ENCODE measurements at places on chromosomes 5 and 9. TPM values are rescaled to one million over a fixed set of nuclear protein-coding genes. Genes with fewer than 3 reads are reported as not detected.

Gene PRR16
- total RNA-seq = not detected

Gene NLN
- 7.6 TPM for total RNA-seq

Gene CTXN3
- not detected for total RNA-seq

DNA sequence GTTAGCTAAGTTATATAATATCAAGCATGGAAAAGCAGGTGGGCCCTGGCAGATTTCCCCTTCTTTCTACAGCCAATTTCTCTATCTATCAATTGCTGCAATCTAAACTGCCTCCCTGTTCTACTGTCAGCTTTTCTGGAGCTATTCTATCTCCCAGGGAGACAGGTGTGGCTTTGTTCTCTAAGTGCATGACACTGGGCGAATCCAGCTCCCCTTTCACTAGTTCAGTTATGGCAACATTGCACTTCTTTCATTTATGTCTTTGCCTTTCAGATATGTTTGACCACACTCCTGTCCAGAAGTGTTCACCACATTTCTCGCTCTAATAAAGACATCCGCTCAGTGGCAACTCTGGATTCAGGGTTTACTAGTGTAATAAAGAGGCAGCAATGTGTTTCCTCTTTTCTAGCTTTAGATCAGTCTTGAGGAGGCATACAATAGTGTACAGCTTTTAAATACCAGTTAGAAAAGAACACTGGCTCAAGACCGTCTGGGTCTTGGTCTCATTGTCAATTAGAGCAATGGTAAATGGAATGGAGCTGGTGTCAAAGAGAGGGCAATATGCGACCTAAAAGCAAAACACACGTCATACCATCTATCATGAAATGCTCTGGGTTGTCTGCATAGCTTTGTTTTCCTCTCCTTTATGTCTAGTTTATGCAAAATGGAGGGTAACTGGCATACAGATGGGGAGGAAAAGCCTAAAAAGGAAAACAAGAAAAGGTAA is 197.0 kb downstream of the SLF1 start:
- H3K4me3 ChIP-seq = no peak overlapping the region
- no peaks in the 10 kb centered on the region for H3K36me3 ChIP-seq
- DNase-seq = no peak
- H3K27me3 ChIP-seq = peaks cover 7% of the 10 kb centered on the region

DNA sequence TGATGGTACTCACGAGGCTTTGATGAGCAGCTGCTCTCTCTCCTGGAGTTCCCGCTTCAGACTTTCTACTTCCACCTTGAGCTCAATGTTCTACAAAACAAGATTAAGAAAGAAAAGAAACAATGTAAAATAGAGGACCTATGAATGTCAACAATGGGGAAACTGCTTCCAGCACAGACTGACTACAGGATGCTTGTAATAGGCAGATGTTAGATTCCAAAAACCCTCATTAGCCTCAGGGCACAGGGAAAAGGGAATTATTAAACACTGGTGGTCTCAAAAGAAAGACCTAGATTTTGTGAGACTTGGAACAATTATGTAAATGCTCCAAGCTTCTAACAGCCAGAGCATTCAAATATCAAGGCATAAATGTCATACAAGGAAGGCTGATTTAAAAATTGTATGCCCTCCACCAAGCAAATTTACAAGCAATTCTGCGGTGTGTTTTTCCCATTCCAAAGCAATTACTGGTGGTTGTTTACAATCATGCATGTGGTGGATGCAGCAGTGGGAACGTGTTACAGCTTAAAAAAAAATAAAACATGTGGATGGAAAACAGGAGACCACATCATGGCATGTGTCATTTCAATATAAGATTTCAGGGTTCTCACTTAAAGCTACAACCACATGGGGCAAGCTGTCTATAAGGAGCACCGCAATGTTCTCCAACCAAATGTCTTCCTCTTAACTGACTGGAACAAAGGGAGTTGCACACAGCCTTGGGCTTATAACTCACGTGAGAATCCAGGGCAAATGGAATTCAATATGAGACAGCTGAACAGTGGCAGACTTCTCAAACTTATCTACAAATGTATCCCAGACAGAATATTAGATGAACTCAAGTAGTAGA is 34.0 kb downstream of the CDK5RAP2 start:
- H3K36me3 ChIP-seq = peaks cover 59% of the 10 kb centered on the region
- no peak for DNase-seq
- H3K4me3 ChIP-seq = no peak overlapping the region

DNA sequence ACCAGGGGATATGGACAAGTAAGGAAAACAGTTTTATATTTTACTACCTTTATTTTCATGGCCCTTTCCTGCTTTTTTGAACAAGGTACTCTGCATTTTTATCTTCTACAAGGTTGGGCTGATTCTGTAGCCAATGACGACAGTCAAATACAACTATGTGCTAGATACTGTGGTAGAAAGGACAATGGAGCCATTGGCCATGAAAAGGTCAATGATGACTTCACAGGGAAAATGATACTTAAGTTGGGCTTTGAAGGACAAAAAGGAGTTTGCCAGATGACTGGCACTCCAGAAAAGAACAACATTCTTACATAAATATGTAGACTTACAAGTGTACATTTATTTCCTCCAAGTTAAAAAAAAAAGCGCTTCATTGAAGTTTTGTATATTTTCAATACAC is 663 bp downstream of the INSL6 start:
- H3K27ac ChIP-seq = no peak overlapping the region
- H3K27me3 ChIP-seq = no peaks in the 10 kb centered on the region
- H3K36me3 ChIP-seq = no peaks in the 10 kb centered on the region
- peaks cover 19% of the 10 kb centered on the region for H3K4me1 ChIP-seq
- H3K4me3 ChIP-seq = no peak overlapping the region

GRCh38 chr5:142388696-142389095 is 63.9 kb upstream of the SPRY4 start:
- no peak overlapping the region for H3K4me3 ChIP-seq
- peaks cover 6% of the 10 kb centered on the region for H3K4me1 ChIP-seq
- no peak for DNase-seq
- no peak overlapping the region for H3K27ac ChIP-seq
- H3K27me3 ChIP-seq = peaks cover 2% of the 10 kb centered on the region
- H3K36me3 ChIP-seq = no peaks in the 10 kb centered on the region

DNA sequence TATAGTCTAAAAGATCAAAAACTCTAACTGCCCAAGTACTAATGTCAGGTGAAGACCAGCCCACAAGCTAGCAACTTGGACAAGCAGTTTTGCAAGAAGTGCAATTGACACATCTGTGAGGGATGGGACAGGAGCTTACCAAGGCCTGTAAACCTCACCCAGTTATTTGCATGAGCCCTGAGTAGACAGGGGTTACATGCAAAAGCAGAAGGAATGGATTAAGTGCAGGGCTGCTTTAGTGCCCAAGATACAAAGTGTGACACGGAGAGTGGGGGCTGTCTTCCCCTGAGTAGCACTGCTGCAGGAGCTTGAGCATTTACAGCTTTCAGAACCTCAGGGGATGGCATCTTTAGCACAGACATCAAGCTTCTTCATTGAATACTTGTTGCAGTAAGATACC is 286.7 kb downstream of the ELAVL2 start:
- no peak for DNase-seq
- H3K36me3 ChIP-seq = no peaks in the 10 kb centered on the region
- H3K4me3 ChIP-seq = no peak overlapping the region
- H3K27ac ChIP-seq = no peak overlapping the region
- H3K27me3 ChIP-seq = peaks cover 13% of the 10 kb centered on the region

DNA sequence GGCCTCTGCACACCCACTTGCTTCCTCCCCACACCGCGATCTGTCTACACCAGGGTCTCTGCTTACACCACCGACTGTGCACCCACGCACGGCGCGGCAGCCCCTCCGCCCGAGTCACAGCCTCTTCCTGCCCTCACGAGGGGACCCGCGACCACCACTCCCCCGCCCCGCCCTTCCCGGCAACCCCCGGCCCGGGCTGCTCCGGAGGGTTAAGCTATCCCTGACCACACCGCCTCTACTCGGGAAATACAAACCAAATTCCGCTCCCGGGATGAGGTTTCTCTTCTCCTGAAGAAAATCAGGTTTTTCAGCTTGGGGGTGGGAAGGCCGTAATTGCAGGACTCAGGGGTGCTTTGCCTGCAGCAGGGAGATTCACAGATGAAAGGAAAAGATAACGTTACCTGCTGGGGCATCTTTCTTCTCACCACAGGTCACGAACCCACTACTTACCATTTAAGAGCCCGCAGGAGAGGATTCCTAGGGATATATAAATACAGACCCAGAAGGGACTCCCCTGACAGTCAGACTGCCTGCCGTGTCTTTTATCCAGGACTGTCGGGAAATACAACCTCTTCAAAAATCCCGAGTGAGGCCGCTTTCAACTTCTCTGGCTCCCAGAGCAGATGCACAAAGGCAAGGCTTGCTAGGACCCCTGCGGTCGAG is 63.5 kb downstream of the ROR2 start:
- H3K4me3 ChIP-seq = no peak overlapping the region
- DNase-seq = no peak
- H3K27me3 ChIP-seq = peaks cover 31% of the 10 kb centered on the region
- H3K36me3 ChIP-seq = no peaks in the 10 kb centered on the region
- H3K27ac ChIP-seq = no peak overlapping the region
- peaks cover 3% of the 10 kb centered on the region for H3K4me1 ChIP-seq

GRCh38 chr9:9846557-9846956 is 766.2 kb downstream of the PTPRD start:
- H3K27me3 ChIP-seq = no peaks in the 10 kb centered on the region
- H3K4me1 ChIP-seq = peaks cover 2% of the 10 kb centered on the region
- no peak for DNase-seq

DNA sequence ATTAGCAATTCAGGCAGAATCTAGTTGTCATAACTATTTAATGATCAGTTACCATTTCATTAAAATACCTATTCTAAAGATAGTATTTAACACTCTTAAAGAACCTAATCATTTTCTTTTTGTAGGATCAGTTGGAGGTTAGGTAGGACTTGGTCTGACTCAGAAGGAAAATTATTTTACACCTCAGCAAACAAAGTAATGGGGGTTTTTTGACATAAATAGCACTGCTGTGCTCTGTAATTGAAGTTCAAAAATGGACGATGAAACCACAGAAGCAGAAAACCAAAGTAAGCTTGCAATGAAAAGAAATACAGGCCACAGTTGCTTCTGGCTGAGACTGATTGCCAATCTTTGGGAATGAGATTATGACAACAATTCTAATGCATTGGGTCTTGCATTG is 187.0 kb upstream of the TRPM3 start:
- H3K4me1 ChIP-seq = no peaks in the 10 kb centered on the region
- no peak overlapping the region for H3K27ac ChIP-seq
- H3K4me3 ChIP-seq = no peak overlapping the region
- DNase-seq = no peak
- H3K36me3 ChIP-seq = no peaks in the 10 kb centered on the region

- peaks cover 4% of the 10 kb centered on the region for H3K4me1 ChIP-seq
- no peak overlapping the region for H3K27ac ChIP-seq
- no peak for DNase-seq
- peaks cover 6% of the 10 kb centered on the region for H3K27me3 ChIP-seq
- H3K4me3 ChIP-seq = no peak overlapping the region
Observed at GRCh38 chr9:91789941-91790340, 160.1 kb downstream of the ROR2 start.

DNA sequence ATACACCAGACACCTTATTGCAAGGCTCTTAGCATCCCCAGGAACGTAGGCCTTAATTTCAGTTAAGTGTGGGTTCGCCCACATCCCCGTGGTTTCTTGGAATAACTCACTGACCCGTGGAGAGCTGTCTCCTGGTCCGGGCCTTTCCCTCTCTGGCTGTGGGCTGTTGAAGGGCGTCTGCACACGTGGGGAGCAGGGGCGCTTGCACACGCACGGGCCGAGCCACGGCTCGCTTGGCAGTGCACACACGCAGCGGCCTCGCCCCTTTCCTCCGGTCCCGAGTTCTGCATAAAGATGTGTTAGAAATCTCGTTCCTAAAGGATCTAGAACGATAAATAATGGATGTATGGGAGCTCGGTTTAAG is 141.9 kb downstream of the PBX3 start:
- H3K36me3 ChIP-seq = no peaks in the 10 kb centered on the region
- peaks cover 9% of the 10 kb centered on the region for H3K4me1 ChIP-seq
- no peak for DNase-seq
- no peak overlapping the region for H3K27ac ChIP-seq
- H3K27me3 ChIP-seq = peaks cover 32% of the 10 kb centered on the region
- H3K4me3 ChIP-seq = no peak overlapping the region

DNA sequence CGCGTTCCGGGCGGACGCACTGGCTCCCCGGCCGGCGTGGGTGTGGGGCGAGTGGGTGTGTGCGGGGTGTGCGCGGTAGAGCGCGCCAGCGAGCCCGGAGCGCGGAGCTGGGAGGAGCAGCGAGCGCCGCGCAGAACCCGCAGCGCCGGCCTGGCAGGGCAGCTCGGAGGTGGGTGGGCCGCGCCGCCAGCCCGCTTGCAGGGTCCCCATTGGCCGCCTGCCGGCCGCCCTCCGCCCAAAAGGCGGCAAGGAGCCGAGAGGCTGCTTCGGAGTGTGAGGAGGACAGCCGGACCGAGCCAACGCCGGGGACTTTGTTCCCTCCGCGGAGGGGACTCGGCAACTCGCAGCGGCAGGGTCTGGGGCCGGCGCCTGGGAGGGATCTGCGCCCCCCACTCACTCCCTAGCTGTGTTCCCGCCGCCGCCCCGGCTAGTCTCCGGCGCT is at the start of gene DAPK1:
Gene DAPK1, plus strand, starts transcription at position 264 of the 442 bp plus-strand sequence. CDS start 1,211 bp downstream, outside the sequence.
- H3K36me3 ChIP-seq = no peaks in the 10 kb centered on the region
- H3K4me1 ChIP-seq = peaks cover 10% of the 10 kb centered on the region
- H3K27ac ChIP-seq = no peak within 1 kb of the TSS
- peaks cover 44% of the 10 kb centered on the region for H3K27me3 ChIP-seq
- peak within 1 kb of the TSS; percentile 49 for H3K4me3 ChIP-seq
- no peak for DNase-seq

- H3K27me3 ChIP-seq = no peaks in the 10 kb centered on the region
- no peaks in the 10 kb centered on the region for H3K4me1 ChIP-seq
- no peak for DNase-seq
- H3K36me3 ChIP-seq = no peaks in the 10 kb centered on the region
Observed at GRCh38 chr5:4023753-4024335, 428.2 kb downstream of the IRX1 start.

GRCh38 chr5:144032375-144032774 is 138.1 kb downstream of the YIPF5 start:
- H3K27ac ChIP-seq = no peak overlapping the region
- H3K36me3 ChIP-seq = no peaks in the 10 kb centered on the region
- H3K27me3 ChIP-seq = peaks cover 6% of the 10 kb centered on the region
- no peaks in the 10 kb centered on the region for H3K4me1 ChIP-seq
- DNase-seq = no peak
